ENCODE measurements at places on chromosomes 4 and X. TPM values are rescaled to one million over a fixed set of nuclear protein-coding genes. Genes with fewer than 3 reads are reported as not detected.

Gene S100P
- total RNA-seq: 837 TPM

- DNase-seq: no peak
These were observed 257.5 kb downstream of the MID1IP1 start for GRCh38 chrX:39058724-39059123.

GRCh38 chr4:145524552-145524951, 42.9 kb downstream of the SMAD1 start:
- no peak for DNase-seq

GRCh38 chrX:130443875-130444274, 42.1 kb downstream of the RBMX2 start:
- no peak for DNase-seq

DNA sequence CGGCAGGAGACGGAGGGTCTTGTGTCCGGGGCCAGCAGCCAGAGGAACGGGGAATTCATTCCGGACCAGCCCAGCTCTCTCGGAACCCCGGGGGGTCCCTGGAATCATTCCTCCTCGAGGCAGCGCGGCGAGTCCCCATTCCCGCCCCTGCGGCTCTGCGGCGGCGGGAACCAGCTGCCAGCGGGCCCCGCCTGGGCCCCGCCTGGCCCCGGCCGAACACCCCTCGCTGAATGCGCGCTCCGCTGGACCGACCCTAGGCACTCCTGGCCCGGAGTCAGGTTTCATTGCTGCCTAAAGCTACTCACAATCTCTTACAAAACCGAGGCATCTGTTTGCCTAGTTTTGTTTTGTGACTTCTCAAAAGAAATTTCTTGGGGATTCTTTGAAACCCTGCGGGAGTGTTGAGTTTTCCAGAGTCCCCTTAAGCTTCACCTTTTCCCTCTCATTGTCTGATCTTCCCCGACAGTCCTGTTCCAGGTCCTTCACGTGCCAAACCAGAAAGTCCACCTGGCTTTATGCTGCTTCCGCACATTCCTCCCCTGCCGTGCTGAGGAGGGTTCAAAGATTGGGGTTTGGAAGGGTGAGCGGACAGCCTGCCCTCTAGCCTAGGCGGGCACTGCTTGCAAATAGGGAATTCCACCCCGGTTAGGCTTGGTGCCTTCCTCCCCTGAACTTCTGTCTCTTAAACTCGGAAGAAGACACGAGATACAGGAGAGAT, 789 bp downstream of the ARHGAP10 start:
- peak; percentile 44 for DNase-seq

DNA sequence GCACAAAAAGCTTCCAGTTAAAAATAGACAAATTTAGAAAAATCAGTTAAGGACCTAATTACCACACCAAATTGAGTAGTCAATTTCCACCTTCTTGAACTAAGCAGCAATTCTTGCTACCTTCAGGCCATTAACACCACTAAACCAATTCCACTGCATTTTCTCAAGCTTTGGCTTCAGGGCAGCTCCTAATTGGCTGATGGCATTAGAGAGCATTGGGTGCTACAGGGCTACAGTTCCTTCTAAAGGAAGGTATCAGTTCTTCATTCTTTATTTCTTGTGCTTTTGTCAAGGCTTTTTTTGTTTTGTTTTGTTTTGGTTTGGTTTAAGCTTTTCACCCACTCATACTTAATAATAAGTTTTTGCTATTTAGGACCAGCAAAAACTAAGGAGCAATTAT, 90.2 kb upstream of the FAM241A start:
- DNase-seq: no peak

DNA sequence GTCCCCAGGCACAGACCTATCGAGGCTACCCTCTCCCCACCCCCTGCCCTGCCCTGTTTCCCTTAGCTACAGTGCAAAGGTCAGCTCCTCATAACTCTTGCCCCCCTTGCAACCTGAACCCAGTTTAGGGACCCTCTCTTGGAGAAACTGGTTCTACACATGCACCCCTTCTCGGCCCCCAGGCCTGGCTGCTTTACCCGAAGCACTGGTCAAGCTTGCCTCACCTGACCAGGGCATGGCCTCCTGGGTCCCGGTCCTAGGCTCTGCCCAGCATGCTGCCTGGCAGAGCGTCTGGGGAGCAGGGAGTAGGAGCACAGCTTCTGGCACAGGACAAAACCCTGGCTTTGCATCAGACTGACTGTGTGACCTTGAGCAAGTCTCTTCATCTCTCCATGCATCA, 28.0 kb downstream of the ZNF185 start:
- DNase-seq: no peak

Data from PC-9 (cell line).